Inflammatory macrophage treated with lipopolysaccharide for 1 hour (primary cell): ENCODE measurements at places on chromosomes 4 and X.

GRCh38 chr4:8117278-8117682, 41.3 kb downstream of the ABLIM2 start:
- peak; percentile 30 for DNase-seq

- peak; percentile 67 for DNase-seq
These were observed 76.6 kb downstream of the SH3KBP1 start for GRCh38 chrX:19810802-19811201.

DNA sequence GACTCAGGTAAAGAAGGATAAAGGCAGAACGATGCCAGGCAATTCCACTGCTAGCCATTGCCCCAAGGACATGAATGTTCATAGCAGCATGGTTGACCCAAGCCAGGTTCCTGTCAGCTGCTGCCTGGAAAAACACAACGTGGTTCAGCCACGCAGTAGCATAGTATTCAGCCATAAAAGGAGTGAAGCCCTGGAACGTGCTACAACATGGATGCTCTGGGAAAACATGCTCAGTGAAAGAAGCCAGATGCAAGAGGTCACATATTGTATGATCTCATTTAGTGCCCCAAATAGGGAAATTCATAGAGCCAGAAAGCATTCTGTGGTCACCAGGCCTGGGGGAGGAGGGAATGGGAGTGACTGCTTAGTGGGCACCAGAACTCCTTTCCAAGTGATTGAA, 129.8 kb downstream of the GPR143 start:
- peak; percentile 7 for DNase-seq

DNA sequence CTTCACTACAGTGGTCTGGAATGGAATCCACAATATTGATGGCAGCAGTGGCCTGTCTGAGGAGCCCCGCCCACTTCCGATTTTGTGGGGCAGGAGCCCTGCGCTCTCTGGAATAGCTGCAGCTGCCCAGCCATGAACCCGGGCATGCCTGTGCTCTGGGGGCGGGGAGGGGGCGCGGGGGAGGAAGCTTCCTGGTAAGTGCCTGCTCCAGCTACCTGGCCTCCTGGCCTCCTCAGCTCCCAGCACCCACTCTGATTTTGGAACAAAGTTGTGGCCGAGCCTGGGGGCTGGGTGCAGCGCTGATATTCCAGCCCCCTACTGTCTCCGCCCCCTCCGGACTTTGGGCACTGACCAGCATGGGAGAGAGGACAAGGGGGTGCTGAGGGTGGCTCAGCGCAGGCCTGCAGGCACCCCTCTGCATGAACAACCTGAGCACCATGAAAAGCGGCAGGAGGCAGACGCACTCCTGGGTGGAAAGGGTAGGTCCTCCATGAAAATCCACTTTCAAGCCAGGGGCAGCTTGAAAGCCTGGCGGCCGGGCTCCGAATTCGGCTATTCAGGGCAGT, 972.7 kb upstream of the AGA start:
- no peak for DNase-seq

DNA sequence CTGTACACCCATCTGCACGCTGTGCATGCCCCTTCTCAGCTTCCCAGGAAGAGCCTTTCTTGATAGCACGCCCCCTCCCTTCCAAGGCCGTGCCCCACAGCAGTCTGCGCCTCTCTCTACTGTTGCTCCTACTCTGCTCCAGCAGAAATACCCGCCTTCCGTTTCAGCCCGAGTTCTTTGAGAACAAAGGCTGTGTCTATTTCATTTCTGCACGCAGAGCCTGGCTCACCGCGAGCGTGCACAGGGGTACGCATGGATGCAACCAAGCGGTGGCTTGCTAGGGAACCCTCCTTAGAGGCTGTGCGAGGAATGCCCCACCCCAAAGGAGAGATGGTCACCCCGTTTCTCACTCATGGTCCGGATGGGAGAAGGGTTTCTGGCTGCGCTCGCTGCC, 485 bp downstream of the AADAT start:
- no peak for DNase-seq

- DNase-seq, result no peak
These were observed 2.5 kb downstream of the SH3BP2 start for GRCh38 chr4:2795300-2795892.

DNA sequence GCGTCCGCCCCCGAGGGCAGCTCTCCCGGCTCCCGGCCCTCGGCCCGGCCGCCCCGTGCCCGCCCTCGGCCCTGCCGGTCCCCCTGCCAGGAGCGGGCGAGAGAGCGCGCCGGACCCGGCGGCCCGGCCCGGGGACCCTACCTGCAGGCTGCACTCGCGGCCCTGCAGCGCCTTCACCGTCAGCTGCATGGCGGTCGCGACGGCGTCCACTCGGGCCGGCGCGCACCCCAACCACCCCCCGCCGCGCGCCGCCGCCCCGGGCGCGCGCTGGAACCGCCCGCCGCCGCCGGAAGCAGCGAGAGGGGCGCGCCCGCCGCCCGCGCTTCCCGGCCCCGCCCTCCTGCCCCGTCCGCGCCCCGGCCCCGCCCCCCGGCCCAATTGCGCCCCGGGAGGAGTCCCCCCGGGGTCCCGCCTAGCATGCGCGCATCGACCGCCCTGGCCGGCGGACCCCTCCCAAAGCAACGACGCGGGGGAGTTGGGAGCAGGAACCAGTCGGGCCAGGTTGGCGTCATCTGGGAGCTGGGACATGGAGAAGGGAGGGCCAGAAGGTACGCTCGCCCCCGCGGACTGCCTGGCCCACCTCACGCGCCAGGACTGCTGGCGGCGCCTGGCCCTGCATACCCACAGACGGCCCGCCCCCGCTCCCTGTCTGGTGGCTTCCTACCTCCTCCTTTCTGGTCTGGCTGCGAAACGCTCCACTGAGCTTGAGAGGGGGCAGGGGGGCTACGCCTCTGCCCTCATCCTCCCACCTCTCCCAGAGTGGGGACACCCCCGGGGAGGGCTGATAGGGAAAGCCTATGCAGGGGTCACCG, at the start of gene UBL4A:
TSS of gene UBL4A (minus strand) at position 220 of the 812 bp plus-strand sequence. CDS start at position 189, 31 bp downstream.
- DNase-seq, result no peak

- DNase-seq, result no peak
These were observed 192.2 kb downstream of the ADGRA3 start for GRCh38 chr4:22323691-22324090.

GRCh38 chr4:90495936-90496335, 368.7 kb downstream of the CCSER1 start:
- no peak for DNase-seq

- no peak for DNase-seq
These were observed 642.9 kb downstream of the STPG2 start for GRCh38 chr4:97500423-97500822.

- DNase-seq, result no peak
These were observed 118.5 kb downstream of the GC start for GRCh38 chr4:71665358-71665757.

DNA sequence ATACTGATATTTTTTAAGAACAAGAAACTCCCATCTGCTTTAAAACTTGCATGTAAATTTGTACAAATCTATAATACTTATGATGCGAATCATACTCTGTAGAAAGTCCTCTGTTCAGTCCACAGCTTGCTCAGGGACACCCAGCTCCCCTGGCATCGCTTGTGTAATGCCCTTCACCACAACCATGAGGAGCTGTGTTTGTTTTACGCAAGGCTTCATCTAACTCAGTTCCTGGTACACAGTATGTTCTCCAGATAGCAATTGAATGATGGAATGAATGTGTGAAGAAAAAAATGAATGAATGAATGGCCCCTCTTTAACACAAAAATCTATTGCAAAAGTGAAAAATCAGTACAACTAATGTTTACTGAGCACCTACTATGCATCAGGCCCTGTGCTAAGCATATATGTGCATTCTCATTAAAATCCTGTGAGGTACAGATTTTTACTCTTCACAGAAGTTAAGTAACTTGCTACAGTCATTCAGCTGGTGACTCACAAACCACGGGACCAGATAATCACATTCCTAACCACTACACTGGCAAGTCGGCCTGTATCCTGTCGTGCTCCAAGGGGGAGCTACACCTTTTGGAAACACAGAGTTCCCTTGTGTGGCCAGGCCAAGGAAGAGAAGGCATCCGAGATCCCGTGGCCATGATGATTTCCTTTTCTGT, 58.7 kb upstream of the KDR start:
- DNase-seq, result peak; percentile 6

DNA sequence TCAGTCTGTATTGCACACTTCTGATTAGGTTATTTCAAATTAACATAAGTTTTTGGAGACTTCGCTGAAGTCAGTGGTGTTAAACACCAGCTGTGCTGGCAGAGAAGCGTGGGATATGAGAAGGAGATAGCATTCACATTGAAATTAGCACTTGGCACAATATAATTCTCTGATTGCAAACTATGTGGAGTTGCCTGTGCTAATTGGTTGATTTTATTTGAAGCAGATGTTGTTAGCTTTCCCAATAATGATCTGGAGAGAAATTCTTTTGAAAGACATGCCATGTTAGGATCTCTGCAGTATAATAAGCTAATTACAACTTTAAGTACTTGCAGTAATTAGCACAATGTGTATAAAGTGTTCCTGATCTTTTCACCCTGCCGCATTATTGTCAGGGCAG, 367.4 kb upstream of the ARX start:
- no peak for DNase-seq

DNA sequence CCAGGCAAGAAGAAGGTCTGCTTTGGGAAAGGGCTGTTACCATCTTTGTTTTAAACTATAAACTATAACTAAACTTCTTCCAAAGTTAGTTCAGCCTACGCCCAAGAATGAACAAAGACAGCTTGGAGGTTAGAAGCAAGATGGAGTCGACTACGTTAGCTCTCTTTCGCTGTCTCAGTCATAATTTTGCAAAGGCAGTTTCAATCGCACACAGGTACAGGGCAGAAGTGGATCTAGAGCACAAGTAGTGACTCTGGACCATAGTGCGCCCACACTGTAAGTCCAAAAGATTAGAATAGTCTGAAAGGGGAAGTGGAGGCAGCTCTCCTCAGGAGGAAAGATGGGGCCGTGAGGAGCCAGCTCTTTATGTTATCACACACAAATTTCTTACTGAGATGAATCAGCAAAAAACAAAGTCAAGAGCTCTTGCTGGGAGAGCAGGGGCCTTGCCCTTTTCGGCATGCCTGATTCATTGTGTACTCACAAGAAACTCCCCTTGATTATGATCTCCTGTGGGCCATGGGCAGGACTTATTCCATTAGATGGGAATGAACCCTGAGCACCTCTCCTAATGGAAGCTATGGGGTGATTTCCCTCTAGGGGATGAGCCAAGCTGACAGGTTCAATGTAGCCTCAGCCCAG, 58.6 kb downstream of the FUNDC1 start:
- no peak for DNase-seq

GRCh38 chr4:24765376-24765988, 29.9 kb upstream of the SOD3 start:
- DNase-seq, result no peak

DNA sequence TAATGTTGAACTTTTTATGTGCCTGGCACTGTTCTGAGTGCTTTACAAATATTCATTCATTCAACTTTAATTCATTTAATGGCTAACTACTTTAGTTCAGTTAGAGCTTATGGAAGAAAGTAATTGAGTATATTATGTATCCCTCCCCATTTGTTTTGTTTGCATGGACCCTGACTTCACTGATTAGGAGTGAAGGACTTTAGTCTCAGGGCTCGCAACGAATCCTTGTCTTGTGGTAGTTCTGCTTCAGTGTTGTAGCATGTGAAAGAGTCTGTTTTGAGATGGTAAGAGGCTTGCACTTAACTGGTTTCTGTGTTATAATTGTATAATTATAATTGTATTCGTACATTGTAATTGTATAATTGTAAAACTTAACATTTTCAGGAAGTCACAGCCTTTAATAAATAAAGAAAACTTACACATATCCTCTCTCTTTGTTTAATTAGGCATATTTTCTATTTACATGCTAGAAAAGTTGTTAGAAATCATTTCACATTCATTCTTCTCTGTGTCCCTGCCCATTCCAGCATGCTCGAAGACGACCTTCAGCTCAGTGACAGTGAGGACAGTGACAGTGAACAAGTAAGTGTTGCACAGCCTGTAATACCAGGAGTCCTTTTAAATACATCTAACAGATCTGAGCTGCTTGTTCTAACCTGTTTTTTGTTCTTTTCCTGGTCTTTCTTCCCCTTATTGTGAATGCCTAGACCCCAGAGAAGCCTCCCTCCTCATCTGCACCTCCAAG, 115.1 kb downstream of the KLHL8 start:
- DNase-seq, result no peak

GRCh38 chr4:55503169-55503568, 43.5 kb downstream of the CLOCK start:
- no peak for DNase-seq

DNA sequence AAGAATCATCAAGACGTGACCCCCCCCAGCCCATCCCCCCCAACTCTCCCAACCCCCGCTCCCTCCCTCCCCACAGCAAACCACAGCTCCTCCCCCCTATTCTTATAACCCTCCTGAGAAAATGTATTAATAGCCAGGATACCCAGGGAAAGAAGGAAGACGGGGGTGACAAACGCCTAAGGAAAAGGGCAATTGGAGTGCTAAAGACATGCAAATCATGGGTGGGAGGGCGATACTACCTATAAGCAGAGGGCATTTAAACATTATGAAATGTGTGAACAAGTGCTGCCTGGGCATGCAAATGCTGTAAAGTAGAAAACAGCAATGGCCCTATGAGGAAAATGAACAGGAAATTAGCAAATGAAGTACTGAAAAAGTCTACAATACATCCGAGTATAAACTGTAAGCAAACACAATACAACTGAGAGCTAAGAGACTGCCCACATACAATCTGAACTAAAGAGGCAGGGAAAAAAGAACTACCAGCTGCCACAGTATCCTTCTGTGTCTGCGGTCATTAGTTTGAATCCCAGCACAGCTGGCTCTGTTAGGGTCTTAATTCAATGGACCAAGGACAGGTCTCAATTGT, 2.4 kb downstream of the CXXC4 start:
- no peak for DNase-seq

GRCh38 chrX:116596010-116596409, 133.2 kb upstream of the CT83 start:
- DNase-seq, result no peak

GRCh38 chr4:88158038-88158488, 376 bp downstream of the ABCG2 start:
- no peak for DNase-seq

- DNase-seq, result no peak
These were observed 19.6 kb downstream of the PGAM4 start for GRCh38 chrX:77949840-77950239.

- DNase-seq, result no peak
These were observed at the start of gene PNMA6F for GRCh38 chrX:153321381-153322124. Gene PNMA6F (minus strand): TSS chrX:153321767. CDS start chrX:153320674, 1,093 bp downstream.

DNA sequence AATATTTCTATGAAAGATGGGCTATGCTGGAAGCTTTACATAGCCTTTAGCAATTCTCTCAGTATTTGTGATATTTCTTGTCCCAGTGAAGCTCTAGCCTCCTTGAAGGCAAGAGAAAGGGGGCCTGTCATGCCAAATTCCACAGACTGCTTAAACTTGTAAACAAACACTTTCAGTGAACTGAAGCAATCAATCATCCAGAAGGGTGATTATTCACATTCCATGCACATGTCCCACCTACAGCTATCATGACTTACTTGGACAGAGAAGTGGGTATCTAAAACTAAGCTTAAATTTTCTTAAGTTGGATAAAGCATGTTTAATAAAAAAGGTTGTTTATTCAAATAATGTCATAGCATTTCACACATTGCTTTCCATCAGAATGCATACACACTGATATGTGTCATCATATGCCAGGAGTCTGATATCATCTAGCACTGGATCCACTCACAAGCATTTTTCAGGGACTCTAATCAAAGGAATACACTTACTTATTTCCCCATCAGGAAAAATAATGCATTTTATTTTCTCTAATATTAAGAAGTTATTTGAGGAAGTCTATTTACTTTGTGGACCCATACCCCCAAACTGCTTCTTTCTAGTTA, 1.2 kb upstream of the FSTL5 start:
- DNase-seq, result no peak

- no peak for DNase-seq
These were observed 5.7 kb downstream of the SMIM20 start for GRCh38 chr4:25919676-25920075.

- no peak for DNase-seq
These were observed 15.2 kb downstream of the PDLIM3 start for GRCh38 chr4:185520119-185520518.
